Activated T-helper 9 cell treated with anti-CD3 and anti-CD28 coated beads, Interleukin-2, amount 50 U/mL, for 16 hours (primary cell): ENCODE measurements at places on chromosomes 16 and 17.

DNA sequence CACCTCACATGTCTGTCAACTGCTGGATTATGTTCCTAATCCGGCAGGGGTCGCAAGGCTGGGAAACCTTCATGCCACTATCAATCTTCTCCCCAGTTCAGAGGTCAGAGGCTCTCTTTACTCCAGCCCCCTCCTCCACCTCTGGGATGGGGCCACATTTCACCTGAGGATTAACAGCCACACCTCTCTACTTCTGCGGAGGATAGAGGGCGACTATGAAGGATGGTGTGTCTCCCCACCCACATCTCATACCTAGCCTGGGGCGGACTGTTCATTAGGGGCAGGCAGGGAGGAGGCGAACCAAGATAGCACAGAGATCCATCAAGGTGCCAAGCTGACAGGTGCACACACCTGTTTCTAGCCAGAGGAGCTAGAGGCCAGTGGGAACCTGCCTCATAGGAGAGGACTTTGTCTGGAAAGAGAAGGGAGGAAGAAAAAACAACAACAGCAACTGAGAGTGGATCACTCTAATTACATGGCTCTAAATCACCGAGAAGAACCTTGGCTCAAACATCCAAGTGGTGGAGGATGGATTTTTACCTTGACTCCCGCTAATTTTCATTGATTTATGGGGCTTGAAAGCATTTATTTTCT lies 41.9 kb upstream of the SKAP1 start:
- no peak for DNase-seq

DNA sequence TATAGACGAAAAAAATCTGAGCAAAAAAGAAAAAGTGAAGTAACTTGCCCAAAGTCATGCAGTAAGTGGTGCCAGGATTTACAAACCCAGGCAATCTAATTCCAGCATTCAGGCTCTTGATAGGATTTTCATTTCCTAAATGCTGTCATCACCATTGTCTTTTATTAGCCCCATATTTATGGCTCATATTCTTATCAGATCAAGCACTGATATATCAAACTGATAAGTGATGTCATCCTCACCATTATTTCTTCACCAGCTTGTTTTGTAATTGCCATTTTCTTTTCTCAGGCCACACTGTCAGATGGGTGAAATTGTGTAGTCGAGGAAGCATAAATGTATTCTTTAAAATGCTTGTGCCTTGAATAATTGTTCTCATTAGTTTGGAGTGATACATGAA lies 1.3 kb downstream of the RAD51C start:
- no peak for DNase-seq

GRCh38 chr16:10951026-10951425 lies 6.7 kb downstream of the CLEC16A start:
- no peak for DNase-seq

- DNase-seq, result no peak
Observed at GRCh38 chr17:47934856-47935255, 6.5 kb upstream of the PNPO start.

- no peak for DNase-seq
Observed at GRCh38 chr16:14476183-14476582, 153.9 kb downstream of the PARN start.

DNA sequence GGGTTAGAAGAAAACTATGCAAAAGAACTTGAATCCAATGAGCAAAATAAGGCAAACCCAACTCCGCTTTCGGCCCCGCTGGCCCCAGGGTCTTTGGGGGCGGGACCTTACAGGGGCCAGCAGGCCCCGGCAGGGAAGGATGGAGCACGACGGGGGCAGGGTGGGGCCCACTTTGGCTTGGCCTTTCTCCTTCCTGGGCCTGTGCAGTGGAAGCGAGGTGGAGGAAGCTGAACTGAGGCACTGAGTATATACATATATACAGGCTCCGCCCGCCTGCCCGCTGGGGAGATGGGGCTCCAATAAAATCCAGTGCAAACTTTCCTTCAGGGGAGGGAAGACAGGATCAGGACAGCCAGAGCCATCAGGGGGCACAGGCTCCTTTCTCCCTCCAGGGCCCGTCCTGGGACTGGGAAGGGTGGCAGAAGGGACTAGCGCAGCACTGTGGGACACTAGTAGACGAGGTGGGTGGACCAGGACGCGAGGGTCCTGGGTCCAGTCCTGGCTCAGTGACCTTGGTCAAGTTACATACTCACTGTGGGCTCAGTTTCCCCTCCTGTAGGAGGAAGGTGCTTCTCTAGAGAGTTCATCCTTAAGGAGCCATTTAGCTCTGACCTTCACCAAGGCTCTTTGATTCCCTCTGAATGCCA lies 20.9 kb upstream of the MPO start:
- no peak for DNase-seq

- no peak for DNase-seq
Observed at GRCh38 chr17:72599891-72600290, 479.1 kb downstream of the SOX9 start.

DNA sequence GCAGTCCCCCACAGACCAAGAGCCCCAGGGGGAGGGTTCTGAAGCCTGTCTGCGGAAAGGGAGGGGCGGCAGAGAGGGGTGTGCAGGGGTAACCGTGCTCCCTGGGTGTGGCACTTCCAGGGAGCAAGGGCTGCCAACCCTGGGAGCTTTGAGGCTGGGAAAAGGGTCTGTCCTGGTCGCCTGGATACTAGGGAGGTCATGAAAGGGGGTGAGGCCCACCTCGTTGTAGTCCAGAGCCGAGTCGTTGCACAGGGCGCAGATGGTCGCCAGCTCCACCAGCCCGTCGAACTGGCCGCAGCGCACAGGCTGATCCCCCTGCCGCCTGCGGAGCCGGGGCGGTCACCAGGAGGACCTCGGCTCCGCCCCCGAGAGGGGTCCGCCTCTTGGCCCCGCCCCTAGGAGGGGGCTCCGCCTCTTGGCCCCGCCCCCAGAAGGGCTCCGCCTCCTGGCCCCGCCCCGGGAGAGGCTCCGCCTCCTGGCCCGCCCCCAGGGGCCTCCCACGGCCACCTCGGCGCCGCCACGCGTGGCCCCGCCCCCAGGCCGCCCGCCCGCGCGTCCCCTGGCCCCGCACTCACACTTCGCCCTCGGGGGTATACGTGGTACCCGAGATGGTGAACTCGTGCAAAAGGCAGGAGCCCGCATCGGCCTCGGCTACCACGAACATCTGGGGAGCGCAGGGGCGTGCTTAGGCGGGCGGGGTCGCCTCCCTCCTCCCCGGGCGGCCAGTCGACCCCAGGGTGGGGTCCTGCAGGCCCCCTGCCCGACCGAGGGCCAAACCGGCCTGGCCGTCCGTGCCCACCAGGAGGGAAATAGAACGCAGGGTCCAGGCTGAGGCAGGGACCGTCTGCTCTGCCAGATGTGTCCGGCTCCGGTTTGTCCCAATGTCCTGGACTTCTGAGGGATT lies 19.5 kb downstream of the ATP2A3 start:
- DNase-seq, result peak; percentile 19

DNA sequence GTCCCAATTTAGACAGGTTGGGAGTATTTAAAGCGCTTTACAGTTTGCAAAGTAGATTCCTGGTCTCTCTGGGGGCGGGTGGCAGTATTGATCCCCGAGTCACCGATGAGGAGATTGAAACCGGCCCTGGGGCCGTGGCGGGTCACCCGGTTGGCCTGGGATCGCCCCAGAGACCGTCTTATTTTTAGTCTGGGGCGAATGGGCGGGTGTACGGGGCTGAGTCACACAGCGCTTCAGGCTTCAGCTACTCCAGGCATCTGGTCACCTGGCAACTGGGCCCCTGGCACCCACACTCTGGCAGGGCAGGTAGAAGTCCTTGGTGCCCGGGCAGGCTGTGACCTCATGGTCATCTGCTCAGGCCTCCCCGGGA lies 669 bp downstream of the MIEF2 start:
- no peak for DNase-seq

GRCh38 chr17:12605222-12605621 lies 60.5 kb upstream of the MYOCD start:
- no peak for DNase-seq
